Dorsolateral prefrontal cortex (tissue), 122 donors: ENCODE measurements at places on chromosomes 2 and 18. TPM values are rescaled to one million over a fixed set of nuclear protein-coding genes. Genes with fewer than 3 reads are reported as not detected.

GAD1 gene
- total RNA-seq: 89.5 TPM

- DNase-seq: no peak
These were observed 199.6 kb upstream of the FBXO11 start for GRCh38 chr2:48105848-48106247.

MARCHF7 gene
- total RNA-seq: 64.4 TPM

DNA sequence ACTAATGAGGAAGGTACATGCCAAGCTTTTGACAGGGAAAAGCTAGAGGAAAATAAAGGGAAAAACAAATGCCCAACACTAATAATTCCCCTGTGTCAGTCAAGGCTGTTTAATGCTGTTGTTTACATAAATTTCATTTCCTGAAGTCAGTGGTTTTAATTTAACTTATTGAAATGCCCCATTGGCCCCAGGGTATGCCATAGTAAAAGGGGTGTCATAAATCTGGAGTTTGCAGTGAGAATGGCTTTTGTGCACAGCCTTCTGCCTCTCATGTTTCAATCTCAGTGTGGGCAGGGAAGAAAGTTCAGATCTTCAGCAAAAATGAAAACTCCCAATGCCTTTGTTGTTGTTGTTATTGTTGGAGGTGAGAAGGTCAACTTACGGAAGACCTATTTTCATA lies 550.1 kb upstream of the DCC start:
- DNase-seq: no peak

IL1B gene
- 0.98 TPM for total RNA-seq

DNA sequence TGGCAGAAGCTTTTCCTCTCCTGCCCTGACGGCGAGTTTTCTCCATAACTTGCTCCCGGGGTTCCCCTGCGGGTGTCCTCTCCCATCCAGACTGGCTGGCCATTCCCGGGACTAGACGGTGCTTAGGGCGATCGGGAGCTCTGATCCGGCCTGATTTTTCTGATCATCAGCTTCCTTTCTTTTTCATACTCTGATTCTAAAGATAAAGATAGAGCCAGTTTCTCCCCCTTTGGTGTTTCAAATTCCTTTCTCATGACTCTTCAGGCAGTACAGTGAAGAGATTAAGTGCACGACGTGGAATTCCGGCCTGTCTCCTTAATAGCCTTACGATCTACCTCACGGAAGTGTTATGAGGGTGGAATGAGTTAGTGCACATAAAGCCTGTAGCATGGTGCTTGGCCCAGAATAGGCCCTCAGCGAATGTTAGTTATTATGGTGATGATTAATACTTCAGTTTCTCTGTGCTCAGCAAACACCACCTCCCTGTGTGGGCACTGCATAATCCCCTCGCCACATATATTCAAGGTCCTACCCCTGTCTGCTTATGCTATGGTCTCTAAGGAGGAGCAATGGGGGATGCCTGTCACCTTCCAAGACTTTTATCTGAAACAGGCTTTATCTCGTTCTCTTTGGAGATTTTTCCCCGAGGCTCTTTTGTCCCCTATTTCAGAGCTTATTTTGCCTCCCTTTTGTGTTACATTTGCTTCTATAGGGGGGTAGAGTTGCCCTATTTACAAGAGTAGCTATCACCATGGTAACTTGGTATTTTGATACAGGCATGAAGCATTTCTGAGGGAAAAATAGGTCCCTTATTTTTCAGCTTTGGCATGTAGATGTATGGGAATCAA lies 254.8 kb downstream of the CDH2 start:
- DNase-seq: no peak

GRCh38 chr2:768451-768850 lies 91.2 kb upstream of the TMEM18 start:
- DNase-seq: no peak

DNA sequence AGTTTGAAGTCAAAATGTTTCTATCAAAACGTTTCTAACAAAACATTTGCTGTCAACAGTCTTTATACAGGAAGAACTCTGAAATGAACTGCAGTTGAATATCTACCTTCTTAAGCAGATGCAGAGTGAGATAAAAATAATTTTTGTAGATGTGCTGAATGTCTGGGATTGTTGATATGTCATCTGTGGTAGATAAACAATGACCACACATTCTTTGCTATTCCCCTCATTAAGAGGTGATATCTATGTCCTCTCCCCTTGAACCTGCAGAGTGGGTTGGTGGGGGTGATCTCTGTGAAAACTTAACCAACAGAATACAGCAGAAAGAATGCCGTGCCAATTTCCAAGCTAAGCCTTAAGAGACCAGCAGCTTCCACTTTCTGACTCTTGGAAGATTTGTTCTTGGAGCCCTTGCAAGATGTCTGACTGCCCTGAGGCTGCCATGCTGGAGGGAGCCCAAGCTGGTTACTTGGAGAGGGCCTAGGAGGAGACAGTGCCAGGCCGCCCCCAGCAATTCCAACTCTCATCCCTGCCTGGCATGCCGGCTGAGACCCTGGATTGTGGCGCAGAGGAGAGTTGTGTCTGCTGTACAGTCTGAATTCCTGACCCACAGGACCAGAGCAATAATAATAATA lies 80.8 kb downstream of the COLEC12 start:
- no peak for DNase-seq

- DNase-seq: no peak
These were observed 7.7 kb upstream of the NFATC1 start for GRCh38 chr18:79388043-79388442.

GRCh38 chr2:156748221-156748620 lies 312.0 kb downstream of the GPD2 start:
- no peak for DNase-seq

PAX3 gene
- total RNA-seq: not detected

DNA sequence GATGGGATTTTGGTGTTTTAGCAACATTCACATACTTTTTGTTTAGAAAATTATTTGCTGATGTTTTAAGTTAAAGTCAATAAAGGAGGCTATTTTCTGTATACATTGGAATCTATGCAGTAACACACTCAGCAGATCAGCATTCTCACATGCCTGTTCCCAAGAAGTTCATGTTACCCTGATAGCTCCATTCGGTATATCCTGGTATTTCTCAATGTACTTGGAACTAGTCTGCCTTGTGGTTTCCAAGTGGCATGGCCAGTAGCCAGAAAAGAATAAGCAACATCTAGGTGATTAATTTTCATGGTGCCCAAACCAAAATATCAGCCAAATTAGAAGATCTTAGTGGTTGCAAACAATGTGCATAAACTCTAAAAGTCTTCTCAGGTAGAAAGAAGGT lies 5.2 kb upstream of the NCAPH start:
- no peak for DNase-seq

NMS gene
- total RNA-seq: not detected

DNA sequence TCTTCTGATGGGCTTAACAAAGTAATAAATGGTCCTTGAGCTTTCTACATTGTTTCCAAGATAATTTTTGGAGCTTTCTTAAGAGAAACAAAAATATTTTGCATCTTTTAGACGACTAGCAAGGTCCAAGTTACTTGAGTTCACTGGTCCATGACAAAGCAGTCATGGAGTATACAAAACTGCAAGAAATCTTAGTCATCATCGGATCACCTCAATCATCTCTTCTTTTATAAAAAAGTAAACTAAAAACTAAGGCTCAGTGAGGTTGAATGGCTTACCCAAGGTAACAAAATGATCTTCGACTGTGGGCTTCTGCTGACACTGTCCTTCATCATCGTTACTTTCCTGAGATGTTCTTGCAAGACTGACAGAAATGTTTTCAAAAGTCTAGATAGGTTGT lies 11.9 kb downstream of the FIGN start:
- no peak for DNase-seq

- DNase-seq: no peak
These were observed 122.8 kb upstream of the DOCK10 start for GRCh38 chr2:225165052-225165451.

DNA sequence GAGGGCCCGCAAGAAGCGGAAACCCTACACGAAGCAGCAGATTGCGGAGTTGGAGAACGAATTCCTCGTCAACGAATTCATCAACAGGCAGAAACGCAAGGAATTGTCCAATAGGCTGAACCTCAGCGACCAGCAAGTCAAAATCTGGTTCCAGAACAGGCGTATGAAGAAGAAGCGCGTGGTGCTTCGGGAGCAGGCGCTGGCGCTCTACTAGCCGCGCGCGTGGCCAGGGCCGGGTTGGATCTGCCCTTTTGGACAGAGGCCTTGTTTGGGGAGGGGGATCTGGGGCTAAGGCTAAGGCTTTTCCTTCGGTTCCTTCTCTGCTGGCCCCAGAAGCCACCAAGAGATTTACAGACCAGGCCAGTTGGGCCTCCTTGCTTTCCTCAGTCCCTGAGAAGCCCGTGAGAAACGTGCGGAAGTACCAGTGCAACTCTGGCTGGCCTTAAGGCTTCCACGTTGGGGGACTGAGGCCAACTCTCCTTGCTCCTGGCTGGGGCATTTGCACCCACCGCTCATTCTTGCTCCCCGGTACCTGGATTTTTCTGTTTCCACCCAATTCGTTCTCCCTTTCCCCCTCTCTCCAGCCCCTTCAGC lies 1.0 kb downstream of the HOXD12 start:
- no peak for DNase-seq

DNA sequence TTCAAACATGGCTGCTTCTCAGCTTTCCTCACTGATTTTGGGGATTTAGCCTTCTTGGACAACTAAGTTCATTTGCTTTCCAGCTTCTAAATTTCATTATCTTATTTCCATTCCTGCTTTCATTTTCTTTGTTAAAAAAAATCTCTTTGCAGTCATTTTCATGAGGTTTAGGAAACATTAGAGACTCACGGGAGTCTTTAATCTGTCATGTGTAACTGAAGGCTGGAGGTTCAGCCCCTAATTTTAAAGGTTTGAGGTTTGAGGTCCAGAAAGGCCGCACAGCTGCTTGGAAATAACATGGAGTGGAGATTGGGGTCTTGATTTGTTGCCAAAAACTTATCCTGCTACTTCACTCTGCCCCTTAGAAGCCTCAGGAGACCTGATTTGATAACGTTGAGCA lies 30.3 kb downstream of the PROKR1 start:
- DNase-seq: no peak

- DNase-seq: no peak
These were observed 550.0 kb upstream of the SYT4 start for GRCh38 chr18:43827311-43827710.

ASB18 gene
- not detected for total RNA-seq

TCF4 gene
- 272 TPM for total RNA-seq

REG3A gene
- not detected for total RNA-seq

NYAP2 gene
- 9.9 TPM for total RNA-seq

CABLES1 gene
- total RNA-seq: 58.9 TPM

ACADL gene
- total RNA-seq: 7.0 TPM

PNKD gene
- 131 TPM for total RNA-seq

- no peak for DNase-seq
These were observed 9.2 kb downstream of the SGPP2 start for GRCh38 chr2:222433332-222434173.

GRCh38 chr2:116716444-116716843 lies 1098.0 kb upstream of the DDX18 start:
- no peak for DNase-seq

GRCh38 chr2:88230911-88231310 lies 60.8 kb downstream of the THNSL2 start:
- DNase-seq: no peak

- no peak for DNase-seq
These were observed 536.0 kb downstream of the TMX3 start for GRCh38 chr18:68178921-68179320.

- DNase-seq: no peak
These were observed 137.7 kb downstream of the ALPK2 start for GRCh38 chr18:58491113-58491696.

MRPL53 gene
- 37.7 TPM for total RNA-seq

- DNase-seq: no peak
These were observed 193.9 kb downstream of the RTP5 start for GRCh38 chr2:242063436-242063835.

DNA sequence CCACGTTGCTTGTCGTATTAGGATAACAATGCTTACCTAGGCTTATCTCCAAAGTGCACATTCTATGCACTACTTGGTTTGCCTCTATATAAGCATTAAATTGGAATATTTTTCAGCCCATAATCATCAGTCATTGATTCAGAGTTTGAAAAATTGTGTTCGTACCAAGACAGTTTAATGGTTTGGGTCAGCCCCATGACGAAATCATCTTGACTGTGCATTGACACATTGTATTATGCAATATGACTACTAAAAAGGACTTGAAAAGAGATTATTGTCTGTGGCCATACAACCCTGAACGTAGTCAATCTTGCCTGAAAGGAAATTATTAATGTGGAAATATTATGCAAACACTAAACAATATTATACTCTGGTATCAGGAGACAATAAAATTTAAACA lies 141.3 kb downstream of the EML6 start:
- no peak for DNase-seq

- DNase-seq: no peak
These were observed 1.8 kb upstream of the SP9 start for GRCh38 chr2:174333017-174333371.

- DNase-seq: no peak
These were observed 41.5 kb downstream of the SRSF7 start for GRCh38 chr2:38709567-38710194.

- no peak for DNase-seq
These were observed 391.5 kb downstream of the TXNL1 start for GRCh38 chr18:56246916-56247315.

ANTXR1 gene
- total RNA-seq: 44.9 TPM

GRCh38 chr2:18244845-18245244 lies 315.6 kb downstream of the RDH14 start:
- no peak for DNase-seq

- DNase-seq: no peak
These were observed 2.8 kb upstream of the PUM2 start for GRCh38 chr2:20353241-20353992.

DNA sequence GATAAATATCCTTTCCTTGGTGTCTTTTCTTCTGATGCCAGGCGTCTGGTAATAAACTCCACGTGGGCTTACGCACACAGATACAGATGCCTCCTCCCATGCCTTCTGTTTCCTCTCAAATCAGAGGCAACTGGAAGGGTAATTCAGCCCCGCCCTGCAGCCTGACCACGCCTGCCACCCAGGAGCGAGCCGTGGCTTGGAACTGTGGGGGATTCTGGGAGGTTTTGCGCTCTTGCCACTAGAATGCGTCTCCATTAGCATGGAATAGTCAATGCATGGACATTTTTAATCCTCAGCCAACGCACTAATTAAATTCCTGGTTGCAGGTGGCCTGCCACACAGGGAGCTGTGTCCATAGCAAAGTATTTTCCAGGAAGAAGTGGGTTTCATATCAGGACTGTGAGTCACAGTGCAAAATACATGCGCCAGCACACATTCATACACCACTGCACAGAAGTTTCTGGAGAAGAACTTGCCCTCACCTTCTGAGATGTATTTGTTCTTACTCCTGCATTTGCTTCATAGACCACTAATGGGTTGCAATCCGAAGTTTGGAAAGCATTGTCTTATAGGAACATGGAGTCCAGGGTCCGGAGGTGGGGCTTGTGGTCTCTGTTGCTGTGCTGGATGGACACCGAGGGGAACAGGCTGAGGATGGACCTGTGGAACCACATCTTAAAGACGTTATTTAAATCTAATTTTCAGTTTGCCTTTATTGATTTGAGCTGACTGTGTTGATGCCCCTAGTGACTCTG lies 151.4 kb downstream of the LDLRAD4 start:
- DNase-seq: peak; percentile 11

GRCh38 chr2:129336276-129336675 lies 643.2 kb upstream of the RAB6C start:
- DNase-seq: no peak
